ENCODE measurements at places on chromosomes 16 and 17.

GRCh38 chr16:81189100-81189664, 49.3 kb upstream of the BCO1 start:
- DNase-seq: no peak

GRCh38 chr16:84477661-84478060, 26.8 kb downstream of the MEAK7 start:
- DNase-seq: no peak

GRCh38 chr16:70681382-70682238, 4.2 kb downstream of the MTSS2 start:
- no peak for DNase-seq

DNA sequence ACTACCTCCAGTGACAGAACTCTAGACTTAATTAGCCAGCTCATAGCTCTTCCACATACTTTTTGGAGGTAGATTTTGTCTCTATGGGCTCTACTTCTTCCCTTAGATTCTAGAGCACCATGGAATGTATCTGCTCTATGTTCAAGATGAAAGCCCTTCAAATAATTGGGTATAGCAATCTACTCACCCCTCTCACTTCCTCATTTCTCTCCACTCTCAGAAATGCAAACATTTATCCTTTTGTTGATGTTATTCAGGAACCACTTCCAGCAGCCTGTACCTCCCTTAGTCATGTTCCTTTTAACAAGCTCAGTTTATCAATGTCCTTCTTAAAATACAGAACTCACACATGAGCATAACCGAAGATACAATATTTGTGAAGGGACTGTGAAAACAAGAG, 78.5 kb downstream of the GRIN2A start:
- no peak for DNase-seq

GRCh38 chr16:27642756-27643155, 92.8 kb downstream of the KATNIP start:
- DNase-seq: no peak

GRCh38 chr17:17363638-17364337, 60.6 kb downstream of the NT5M start:
- no peak for DNase-seq

DNA sequence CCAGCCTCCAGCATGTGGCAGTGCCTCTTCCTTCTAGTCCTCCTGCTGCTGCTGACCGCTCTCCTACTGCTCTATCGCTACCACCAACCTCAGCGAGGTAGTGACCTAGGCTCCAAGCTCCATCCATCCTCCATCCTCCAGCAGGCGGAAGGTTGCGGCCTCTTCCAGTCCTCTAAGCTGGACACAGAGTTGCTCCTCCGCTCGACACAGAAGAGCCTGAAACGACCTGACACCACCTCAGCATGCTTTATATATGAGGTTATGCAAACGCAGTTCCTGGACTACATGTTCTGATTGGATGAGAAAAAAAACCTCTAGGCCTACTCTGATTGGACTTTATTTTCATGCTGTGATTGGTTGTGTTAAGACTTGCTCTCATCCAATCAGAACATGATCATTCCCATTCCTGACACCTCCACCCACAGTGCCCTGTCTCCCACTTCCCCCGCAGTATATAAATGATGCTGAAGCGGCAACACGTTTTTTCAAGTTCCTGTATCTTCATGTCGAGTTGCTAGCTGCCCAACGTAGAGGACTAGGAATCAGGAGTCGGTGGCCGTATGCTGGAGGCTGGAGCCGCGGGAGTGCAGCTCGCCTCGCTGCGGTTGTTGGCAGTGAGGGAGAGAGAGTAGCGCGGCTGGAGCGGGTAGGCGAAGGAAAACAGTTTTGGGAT, 398.1 kb downstream of the KCNJ18 start:
- no peak for DNase-seq

DNA sequence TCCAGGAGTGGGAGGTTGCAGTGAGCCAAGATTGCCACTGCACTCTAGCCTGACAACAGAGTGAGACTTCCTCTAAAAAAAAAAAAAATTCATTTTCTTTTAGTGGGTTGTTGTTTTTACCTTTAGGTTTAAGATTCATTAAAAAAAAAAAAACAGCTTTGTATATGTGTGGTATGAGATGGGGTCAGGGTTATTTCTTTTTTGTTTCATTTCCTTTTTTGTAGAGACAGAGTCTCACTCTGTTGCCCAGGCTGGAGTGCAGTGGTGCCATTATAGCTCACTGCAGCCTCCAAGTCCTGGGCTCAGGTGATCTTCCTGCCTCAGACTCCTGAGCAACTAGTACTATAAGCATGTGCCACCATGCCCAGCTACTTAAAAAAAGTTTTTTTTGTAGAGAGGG, 47.0 kb downstream of the BCAS3 start:
- DNase-seq: no peak

DNA sequence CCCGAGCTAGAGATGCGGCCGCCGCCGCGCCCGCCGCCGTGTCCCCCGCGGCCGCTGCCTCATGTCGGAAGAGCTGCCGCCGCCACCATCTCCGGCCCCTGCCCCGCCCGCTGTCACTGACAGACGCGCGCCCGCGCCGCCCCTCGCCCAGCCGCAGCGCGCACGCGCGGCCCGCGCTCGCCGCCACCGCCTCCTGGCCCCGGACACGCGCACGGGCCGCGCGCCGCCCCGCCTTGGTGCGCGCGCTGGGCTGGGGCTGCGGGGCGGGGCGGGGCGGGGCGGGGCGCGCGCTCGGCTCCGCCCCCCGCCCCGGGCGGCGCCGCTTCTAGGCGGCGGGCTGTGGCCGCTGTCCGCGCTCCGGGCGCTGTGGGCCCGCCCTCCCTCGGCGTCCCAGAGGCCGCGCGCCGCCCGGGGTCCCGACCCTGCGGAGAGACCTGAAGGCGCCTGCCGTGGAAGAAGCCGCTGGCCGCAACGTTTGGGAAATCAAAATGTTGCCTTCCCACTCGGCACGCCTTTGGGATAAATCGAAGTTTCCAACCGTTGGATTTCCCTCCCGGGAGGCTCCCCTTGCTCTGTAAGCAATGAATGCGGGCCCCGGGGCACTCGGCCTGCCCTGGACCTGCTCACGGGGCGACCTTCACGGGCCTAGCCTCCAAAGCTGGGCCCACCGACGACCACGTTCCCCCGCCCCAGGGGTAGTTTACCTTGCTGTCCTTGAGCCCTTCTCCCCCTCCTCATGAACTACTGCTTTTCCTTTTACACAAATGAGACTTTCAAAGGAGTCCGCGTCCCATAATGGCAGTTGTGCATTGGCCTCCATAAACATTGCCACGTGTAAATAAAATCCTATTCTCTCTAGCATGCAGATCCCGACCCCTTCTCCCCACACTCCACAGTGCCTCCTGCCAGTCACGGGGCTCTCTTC, at the start of gene ADCY9:
Gene ADCY9 (minus strand): TSS at position 118 of the 925 bp plus-strand sequence. CDS start 1,000 bp downstream, outside the sequence.
- no peak for DNase-seq

DNA sequence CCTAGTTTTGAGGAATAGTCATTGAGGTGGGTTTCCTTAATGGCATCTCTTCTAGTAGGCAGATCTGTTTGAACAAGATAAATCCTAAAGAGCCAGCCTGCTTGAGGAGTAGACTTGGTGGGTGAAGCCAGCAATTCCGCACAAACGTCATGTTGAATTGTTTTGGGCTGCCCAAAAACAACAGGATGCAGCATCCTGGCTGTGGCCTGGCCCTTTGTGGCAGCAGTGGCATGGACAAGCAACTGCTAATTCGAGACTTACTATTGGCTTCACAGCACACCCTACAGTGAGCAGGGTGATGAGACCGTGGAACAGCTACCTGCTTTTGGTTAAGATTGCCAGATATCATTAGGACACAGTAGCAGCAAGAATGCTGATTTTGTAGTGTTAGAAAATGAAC, 9.3 kb upstream of the VPS4A start:
- no peak for DNase-seq

DNA sequence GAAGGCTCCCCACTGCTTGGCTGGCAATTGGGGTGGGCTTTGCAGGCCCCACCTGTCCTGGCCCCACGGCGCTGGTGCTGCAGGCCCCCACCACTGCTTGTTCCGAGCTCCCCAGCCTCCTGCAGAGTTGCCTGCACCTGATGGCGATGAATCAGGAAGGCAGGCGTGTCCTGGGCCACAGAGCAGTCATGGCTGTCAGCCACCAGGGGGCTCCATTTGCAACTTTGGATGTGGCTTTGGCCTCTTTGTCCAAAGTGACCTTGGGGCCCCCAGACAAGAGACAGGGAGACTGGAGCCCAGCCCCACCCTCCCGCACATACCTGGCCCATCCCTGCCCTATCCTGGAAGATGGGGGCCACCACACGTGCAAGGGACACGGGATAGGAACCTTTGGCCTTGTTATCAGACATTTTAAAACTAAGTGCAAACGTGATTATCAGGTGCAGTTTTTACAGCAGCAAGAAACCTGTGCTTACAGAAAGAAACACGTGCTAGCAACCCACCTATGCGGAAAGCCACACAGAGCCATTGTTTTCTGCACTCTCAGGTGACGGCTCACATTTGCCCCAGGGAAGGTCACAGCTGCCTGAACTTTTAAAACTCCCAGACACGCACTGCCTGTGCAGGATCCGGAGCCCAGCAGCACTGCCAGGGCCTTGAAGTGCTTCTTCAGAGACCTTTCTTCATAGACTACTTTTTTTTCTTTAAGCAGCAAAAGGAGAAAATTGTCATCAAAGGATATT, at the start of gene DNASE1:
Gene DNASE1 (plus strand): TSS at position 443 of the 743 bp plus-strand sequence. CDS start 683 bp downstream, outside the sequence.
- DNase-seq: peak; percentile 8

- DNase-seq: no peak
Observed at GRCh38 chr17:42333053-42333452, 44.8 kb downstream of the STAT5A start.

- DNase-seq: no peak
Observed at GRCh38 chr17:65753348-65753747, 191.9 kb upstream of the AXIN2 start.

DNA sequence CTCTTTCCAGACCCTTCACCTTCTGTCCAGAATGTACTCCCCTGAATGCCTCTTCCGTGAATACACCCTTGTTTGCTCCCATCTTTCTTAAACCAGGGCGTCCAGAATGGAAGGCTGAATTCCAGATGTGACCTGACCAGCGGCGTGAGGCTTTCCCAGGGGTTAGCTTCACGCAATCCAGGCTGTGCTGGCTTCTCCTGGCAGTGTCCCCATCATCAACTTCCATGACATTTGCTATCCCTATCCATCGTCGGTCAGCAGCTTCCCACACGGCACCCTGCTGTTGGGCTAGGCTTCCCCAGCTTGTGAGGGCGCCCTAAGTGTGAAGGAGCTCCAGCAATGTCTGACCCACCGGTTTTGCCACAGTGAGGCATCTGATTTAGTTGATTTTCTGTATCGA, 339.8 kb upstream of the TNRC6C start:
- DNase-seq: no peak

GRCh38 chr17:3732210-3732621, 8.5 kb downstream of the HASPIN start:
- no peak for DNase-seq

- DNase-seq: no peak
Observed at GRCh38 chr17:8066841-8067775, 20.4 kb downstream of the ALOX12B start.

DNA sequence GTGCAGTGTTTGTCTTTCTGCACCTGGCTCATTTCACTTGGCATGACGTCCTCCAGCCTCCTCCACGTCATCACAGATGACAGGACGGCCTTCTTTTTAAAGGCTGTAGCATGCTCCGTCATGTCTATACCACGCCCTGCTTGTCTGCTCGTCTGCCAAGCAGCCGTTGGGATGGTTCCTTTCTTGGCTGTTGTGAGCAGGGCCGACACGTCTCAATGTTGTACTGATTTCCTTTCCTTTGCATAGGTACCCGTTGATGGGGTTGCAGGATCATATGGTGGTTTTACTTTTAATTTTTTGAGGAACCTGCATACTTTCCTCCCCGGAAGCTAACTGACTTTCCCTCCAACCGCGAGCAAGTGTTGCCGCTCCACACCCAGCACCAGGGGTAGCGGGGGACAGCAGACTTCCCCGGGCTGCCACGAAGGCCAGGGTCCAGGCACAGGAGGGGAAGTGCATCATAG, 212.2 kb upstream of the ZNF469 start:
- DNase-seq: no peak

GRCh38 chr17:81231121-81231645, 7.7 kb downstream of the TEPSIN start:
- DNase-seq: no peak

DNA sequence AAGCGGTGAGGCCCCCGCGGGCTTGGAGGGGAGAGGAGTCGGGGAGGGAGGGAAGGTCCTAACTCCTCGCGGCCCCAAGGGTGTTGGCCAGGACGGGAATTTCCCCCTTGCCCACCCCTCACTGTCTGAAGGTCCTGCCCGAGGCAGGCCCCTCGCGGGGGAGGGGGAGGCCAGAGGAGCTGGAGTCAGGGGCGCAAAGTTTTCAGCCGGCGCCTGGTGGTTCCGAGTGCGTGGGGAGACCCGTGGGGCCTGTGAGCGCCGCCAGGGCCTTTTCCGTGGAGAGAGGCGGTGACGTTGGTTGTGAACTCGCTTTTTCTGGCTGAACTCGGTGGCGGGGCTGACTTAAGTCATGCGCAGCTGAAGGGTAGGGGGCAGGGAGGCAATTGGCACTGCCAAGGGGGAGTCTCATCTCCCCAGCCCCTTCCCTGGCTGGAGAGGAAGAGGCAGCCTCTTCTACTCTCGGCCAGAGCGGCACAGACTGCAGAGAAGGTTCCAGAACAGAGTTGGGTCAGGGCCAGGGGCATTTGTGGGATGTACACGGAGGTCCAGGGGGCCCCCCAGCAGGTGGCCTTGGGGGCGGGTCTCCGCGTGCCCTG, 1.5 kb downstream of the CACNA1H start:
- no peak for DNase-seq

DNA sequence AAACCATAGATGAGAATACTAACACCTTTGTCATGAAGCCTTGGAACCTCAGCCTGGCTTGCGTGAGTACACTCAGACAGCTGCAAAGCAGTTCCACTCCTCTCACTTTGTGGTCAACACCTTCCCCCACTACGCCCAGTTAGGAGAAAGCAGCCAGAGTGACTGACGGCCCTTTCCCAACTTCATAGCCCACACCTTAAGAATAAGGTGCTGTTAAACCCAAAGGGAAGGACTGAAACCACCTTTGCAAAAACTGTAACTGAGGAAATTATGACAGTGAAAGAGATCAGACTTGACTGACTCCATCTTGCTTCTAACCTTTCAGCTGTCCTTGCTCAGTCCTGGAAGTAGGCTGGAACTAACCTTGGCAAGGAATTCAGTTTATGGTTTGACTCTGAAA, 13.7 kb downstream of the N4BP1 start:
- no peak for DNase-seq

- no peak for DNase-seq
Observed at GRCh38 chr17:66711881-66712321, 123.0 kb upstream of the CACNG5 start.

GRCh38 chr16:83967838-83968305, at the start of gene NECAB2:
Gene NECAB2 (plus strand): TSS chr16:83968244. CDS start chr16:83968649, 405 bp downstream.
- DNase-seq: no peak

DNA sequence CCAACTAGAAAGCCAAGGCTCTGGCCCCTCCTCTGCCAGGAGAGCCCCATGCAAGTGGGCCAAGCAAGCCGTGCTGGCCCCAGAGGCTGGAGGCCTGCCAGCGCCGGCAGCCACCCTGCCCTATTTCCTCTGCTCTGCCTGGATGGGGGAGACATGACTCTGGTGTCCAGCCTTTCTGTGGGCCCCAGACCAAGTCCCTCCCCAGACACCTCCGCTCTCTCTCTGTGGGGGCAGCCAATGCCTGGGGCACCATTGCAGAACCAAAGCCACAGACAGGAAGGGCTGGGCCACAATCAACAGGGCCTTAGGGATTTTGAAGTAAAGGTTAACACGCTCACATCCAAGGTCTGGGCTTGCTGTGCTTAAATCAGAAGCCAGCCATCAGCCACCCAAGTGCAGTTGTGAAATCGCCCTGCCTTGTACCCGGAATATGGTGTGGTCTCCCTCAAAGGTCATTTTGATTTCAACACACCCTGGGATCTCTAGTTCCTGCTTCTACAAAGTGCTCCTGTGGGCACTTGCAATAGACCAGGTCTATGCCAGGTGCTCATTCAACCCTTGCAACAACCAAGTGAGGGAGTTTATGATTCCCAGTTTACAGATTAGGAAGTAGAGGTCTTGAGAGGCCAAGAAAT, 63.5 kb upstream of the TEX2 start:
- no peak for DNase-seq
